ENCODE measurements at places on chromosomes 11 and 22.

DNA sequence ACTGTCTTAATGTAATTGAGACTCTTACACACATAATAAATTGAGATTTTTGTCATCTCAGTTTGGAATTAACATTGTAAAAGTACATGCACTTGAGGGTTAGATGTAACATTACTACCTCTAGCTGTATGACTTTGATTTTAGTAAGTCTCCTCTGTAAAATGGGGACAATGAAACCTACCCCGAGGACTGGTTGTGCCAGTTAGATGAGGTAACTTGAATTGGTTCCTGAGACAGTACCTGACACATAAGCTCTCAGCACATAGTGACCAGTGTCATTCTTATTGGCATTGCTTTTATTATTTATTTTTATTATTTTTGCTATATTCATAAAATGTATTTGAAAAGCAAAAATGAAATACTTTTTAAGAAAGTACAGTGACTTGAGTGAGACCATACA lies 114.8 kb downstream of the TEAD1 start:
- DNase-seq, result no peak

- DNase-seq, result no peak
Observed at GRCh38 chr11:83437939-83438338, 151.8 kb upstream of the CCDC90B start.

GRCh38 chr11:30351061-30351460 lies 28.2 kb downstream of the ARL14EP start:
- DNase-seq, result no peak

- DNase-seq, result no peak
Observed at GRCh38 chr11:832529-833113, at the start of gene CD151. Gene CD151, plus strand, starts transcription at chr11:832952. Its CDS starts 3,118 bp downstream, at chr11:836070.

DNA sequence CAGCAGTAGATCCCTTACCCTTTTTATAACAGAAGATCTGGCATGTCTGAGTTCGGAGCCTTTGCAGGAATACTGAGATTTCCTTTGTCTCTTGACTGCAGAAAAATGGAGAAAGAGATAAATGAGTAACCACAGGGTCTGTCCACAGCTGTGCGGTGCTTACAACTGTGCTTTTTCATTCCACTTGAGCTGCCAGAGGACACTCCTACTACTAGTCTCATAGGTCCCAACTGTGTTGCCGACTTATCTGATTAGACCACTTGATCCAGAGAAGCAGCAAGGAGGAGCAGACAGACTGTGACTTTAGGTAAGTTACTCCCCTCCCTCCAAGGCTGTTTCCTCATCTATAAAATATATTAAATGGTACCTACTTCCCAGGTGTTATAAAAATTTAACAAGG lies 17.5 kb downstream of the FAM227A start:
- DNase-seq, result no peak

DNA sequence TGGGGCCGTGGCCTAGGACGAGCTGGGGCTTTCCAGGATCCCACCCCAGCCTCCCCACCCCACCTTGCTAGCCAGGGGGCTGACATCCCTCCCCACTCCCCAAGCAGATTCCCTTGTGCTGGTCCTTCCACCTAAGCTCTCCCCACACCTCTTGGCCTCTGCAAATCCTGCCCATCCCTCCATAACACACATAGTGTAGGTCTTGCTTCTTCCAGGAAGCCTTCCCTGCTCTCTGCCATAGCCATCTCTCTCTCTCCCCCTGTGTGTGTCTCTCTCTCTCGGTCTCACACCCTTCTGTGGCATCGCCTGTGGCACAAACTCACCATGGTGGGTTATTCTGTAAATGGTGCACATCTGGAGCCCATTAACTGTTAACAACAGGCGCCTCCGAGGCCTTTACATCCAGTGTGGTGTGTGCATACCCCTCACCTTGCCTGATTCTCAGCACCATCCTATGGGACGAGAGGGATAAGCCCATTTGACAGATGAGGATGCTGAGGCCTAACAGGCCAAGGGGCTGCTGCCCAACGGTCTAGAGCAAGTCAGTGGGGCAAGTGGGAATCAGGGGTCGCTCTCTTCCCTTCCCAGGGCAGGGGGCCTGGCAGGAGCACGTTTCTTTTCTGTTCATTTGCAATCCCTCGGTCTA lies 22.2 kb upstream of the PICK1 start:
- DNase-seq, result no peak

DNA sequence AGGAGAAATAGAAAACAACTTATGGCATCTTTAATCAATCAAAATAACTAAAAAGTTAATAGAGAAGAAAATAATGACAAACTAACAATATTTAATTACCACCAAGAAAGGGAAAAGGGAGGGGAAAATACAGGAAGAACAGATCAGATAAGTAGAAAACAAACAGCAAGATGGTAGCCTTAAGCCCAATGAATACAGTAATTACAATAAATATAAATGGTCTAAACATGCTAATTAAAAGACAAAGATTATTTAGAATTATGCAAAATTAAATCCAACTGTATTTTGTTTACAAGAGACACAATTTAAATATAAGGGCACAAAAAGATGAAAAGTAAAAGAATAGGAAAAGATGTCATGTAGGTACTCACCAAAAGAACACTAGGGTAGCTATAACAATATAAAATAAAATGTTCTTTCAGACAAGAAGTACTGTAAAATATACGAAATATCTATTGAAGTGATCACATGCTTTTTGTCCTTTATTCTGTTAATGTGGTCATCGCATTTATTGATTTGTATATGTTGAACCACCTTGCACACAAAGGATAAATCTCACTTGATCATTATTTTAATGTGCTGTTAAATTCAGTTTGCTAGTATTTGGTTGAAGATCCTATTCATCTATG lies 14.0 kb downstream of the C11orf65 start:
- DNase-seq, result no peak

DNA sequence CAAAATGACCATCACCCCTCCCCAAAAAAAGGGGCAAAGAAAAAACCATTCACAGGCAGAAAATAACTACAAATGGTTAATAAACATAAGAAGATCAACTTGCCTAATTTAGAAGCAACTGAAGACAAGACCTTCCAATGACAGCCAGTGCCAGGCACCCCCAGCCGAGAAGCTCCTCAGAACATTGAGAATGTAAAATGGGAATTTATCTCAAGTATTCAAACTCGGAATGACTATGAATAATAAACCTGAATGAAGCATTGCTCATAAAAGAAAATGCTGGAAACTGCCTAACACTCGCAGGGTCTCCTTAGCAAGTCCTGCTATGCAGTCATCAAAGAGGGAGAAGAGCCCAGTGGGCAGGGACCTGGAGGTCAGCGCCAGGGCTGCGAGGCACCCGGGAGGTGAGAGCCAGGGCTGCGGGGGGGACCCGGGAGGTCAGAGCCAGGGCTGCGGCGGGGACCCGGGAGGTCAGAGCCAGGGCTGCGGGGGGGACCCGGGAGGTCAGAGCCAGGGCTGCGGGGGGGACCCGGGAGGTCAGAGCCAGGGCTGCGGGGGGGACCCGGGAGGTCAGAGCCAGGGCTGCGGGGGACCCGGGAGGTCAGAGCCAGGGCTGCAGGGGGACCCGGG lies 23.2 kb upstream of the MOB2 start:
- DNase-seq, result no peak

- DNase-seq, result no peak
Observed at GRCh38 chr22:27045103-27045947, 387.9 kb downstream of the MIAT start.
